ENCODE measurements at places on chromosomes 1 and 21.

GRCh38 chr1:155179112-155180031 is 5.7 kb downstream of the TRIM46 start:
- no peak for DNase-seq

GRCh38 chr1:219430419-219430818 is 182.5 kb downstream of the ZC3H11B start:
- DNase-seq = no peak

DNA sequence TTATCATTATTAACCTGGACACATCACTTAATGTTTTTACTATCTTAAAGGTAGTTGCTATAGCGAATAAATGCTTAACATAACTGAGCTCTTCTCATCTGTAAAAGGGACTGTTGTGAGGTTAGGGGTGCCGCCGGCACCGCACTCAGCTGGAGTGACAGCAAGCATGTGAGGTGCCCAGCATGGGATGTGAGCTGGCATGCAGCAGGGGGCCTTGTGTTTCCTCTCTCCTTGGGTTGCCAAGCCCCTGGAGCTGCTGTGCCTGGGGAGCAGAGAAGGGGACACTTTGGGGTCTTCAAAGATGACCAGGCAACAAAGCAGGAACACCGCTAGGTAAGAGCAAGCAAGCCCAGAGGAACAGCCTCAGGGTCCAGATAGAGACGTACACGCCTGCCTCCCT is 2.1 kb upstream of the ZC3H12A start:
- DNase-seq = no peak

DNA sequence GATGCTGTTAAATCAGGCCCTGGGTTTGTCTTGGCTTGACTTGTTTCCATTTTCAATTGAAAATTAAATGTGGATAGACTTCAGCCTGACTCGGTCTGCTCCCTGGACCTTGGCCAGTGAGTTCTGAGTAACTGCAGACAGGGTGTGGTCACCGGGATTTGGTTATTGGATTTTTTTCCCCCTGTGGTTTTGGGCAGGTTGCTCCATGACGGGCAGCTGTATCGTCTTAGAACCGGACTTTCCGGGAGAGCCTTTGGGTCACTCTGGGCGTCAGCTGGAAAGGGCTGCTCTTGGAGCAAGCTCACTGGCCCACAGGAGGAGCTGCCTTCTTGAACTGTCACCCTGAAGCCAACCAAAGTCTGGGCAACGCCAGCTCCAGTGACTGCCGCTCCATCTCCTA is 75.0 kb downstream of the CLIC6 start:
- DNase-seq = no peak

- DNase-seq = no peak
These were observed 79.1 kb upstream of the IVNS1ABP start for GRCh38 chr1:185396126-185396525.

DNA sequence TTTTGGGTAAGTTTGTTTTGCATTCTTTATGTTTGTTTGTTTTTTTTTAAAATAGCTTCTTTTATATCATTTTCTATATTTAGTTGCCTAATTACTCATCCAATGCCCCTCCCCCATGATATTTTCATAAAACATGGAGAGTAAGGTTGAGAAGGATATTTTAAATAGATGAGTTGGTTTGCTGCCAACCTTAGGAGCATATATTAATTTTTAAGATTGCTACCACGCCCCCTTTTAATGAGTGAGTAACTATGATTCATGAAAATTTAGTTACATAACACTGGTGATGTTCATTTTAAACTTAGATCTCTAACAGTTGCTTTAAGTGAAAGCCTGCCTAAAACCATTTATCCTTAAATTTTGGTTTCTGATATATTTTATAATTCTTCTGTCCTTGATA is 18.7 kb downstream of the TMEM50A start:
- DNase-seq = no peak

GRCh38 chr1:14514739-14515138 is 83.7 kb upstream of the KAZN start:
- DNase-seq = no peak

DNA sequence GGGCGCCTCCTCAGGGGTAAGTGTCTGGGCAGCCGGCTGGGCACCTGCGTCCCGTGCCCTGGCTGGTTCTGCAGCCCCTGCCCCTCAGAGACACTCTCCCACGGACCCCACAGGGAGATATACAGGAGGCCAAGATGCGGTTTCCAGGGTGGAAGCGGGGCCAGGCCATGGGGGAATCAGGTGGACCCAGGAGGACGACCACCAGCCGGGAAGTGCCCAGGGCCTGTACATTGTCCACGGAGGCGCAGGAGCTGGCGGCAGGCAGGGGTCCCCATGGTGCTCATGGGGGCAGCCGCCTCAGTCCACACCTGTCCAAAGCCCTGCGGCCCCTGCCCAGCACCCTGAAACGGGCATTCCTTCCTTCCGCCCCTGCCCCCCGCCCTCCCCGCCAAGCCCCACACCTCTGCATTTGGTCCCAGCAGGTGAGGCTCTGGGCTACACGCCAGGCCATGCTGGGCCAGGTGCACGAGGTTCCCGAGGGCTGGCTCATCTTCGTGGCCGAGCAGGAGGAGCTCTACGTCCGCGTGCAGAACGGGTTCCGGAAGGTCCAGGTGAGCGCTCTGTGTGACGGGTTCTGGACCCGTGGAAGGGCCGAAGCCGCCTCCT is 36.7 kb downstream of the SLC19A1 start:
- DNase-seq = no peak

Data from stimulated activated CD4-positive, alpha-beta T cell treated with anti-CD3 and anti-CD28 coated beads, TNF-alpha, amount 100 ng/mL, for 4 hours (primary cell).